ENCODE measurements at places on chromosomes 7 and 10.

- peak; percentile 50 for DNase-seq
Measured at GRCh38 chr7:31735991-31736982, 49.3 kb downstream of the PPP1R17 start.

DNA sequence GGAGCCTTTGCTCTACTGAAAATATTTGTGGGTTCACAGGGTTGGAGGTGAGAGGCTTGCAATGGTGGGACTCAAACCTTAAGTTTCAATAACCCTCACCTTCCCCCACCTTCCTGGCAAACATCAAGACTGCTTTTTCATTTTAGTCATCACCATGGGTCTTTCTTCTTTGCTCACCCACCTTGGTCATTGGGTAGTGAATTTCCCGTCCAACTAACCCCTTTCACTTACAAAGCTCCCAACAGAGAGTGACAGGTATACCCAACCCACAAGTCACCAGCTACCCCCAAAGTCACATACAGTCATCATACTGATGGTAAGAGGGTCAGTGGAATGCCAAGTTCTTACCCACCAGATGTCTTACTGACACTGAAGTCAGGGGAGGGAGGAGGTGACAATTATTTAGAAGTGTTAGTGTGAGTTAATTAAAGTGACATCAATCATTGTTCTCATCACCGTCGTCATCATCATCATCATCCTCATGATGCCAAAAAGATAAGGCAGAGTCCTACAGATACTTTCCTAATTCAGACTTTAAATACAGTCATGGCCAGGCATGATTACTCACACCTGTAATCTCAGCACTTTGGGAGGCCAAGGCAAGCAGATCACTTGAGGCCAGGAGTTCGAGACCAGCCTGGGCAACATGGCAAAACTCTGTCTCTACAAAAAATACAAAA, 49.0 kb downstream of the PIK3AP1 start:
- no peak for DNase-seq

GRCh38 chr7:12123172-12123571, 87.9 kb upstream of the TMEM106B start:
- no peak for DNase-seq

DNA sequence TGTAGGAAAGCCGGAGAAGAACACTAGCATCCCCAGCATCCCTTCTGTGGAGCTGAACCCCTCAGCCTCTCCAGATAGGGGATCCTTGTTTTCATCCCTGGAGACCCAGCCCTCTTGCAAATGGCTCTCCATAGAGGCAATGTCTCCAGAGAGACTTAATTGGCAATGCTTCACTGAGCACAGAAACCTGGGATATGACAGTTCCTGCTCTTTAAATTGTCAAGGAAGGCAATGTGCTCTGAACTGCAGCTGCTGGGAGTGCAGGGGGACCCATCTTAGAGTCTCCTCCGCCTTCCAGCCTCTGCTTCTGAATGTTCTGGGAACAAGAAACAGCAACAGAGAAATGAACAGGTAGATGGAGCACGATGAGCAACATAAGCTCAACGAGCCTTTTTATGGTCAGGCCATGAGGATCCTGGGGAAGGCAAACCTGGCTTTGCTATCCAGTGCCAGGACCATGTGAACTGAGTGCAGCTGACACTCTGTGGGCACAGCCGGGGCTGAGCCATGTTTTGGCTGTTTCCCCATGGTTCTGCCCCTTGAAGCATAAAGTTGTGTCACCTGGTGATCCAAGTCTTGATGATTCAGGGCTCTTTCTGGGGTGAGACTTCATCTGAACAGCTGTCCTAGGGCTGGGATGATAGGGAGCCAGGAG, 481.0 kb downstream of the PLXNA4 start:
- DNase-seq = no peak

DNA sequence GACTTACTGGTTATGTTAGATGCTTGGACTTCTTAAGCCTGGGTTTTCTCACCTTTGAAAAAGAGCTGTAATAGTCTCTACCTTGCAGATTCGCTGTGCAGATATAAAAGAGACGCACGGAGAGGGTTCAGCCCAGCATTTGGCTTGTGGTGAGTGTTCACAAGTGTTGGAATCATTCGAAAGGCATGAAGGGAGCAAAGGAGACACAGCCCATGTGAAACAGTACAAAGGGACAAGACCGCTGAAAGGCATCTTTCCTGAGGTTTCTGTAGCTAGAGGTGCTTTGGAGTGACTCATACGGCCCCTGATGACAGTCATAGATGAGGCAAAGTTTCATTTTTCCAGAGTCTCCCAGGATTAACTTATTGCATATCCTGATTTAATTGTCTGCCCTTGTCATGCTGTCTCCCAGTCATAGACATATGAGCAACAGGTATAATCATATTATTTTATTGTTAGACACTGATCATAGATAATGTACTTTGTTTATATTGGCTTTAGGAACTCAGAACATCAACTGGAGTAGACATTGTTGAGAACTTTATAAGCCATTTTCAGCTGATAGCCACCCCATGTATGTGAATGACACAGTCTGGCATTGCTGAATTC, 171.1 kb downstream of the ADRA2A start:
- no peak for DNase-seq

All from hepatic stellate cell (primary cell).